ENCODE measurements at places on chromosomes 7 and 10. TPM values are rescaled to one million over a fixed set of nuclear protein-coding genes. Genes with fewer than 3 reads are reported as not detected.

CFAP69 gene
- total RNA-seq: 0.44 TPM

CDHR3 gene
- not detected for total RNA-seq

NEUROG3 gene
- not detected for total RNA-seq

C10orf53 gene
- total RNA-seq: not detected

TUBAL3 gene
- not detected for total RNA-seq

OR2A12 gene
- not detected for total RNA-seq

TAC1 gene
- not detected for total RNA-seq

AMPH gene
- total RNA-seq: 2.0 TPM

EPO gene
- not detected for total RNA-seq

CYP26C1 gene
- not detected for total RNA-seq

TAS2R5 gene
- not detected for total RNA-seq

CCDC71L gene
- 16.5 TPM for total RNA-seq

DNA sequence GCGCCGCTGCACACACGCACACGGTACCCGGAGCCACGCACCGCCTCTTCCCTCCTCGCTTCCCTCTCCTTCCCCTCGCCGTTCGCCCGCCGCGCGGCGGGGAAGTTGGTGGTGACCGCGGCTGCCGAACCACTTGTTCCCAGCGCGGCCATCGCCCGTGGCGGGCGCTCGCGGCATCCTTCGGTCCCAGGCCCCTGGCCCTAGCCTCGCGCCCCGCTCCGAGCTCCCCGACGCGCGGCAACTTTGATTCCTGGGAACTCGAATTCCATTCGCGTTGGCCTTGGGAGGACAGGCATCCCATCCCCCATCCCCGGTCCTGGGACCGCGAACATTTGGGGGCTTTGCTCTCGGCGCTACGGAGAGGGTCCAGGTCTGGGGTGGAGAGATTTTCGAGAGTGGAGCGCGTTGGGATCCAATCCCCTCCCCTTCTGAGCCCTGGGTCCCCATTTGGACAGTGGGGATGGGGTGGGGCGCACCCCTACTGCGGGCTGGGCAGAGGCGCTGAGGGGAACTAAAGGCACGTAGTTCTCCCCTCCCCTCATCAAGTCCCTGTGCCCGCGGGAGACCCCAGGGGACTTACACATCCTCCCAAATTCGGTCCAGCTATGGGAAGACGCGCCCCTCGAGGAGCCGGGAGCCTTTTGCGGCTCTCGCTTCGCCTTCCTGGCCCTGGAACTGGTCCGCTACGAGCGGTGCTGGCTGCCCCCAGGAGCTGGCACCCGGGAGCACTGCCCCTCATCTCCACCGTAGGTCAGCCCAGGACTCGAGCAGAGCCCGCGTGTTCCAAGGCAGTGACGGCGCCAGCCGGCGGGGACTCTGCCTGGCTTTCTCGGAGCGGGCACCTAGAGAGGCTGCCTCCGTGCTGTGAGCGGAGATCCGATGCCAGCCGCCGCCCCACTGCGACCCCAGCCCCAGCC lies 834 bp downstream of the CDH23 start:
- DNase-seq: no peak

GRCh38 chr10:102676534-102677315 lies 32.4 kb downstream of the TRIM8 start:
- DNase-seq: no peak

DNA sequence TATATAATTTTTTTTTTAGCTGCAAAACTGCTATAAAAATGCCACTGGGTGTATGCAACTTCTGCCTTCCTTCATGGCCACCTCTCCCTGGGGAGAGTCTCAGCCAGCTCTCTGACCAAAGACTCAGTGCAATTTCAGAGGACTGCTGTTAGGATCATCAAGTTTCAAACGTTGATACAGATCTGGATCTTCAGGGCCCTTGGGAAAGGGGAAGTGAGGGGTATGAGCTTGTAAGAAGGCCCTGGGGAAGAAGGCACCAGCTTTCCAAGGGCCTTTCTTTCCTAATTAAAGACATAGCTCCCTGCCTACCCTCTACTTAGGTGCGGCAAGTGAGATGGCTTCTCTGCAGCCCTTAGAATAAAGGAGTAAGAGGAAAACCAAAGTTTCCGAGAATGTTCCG lies 130.4 kb downstream of the CUL2 start:
- no peak for DNase-seq

GRCh38 chr10:43682956-43683355 lies 34.3 kb upstream of the ZNF32 start:
- DNase-seq: no peak

GRCh38 chr7:1004018-1004852 lies 21.3 kb downstream of the CYP2W1 start:
- no peak for DNase-seq

DNA sequence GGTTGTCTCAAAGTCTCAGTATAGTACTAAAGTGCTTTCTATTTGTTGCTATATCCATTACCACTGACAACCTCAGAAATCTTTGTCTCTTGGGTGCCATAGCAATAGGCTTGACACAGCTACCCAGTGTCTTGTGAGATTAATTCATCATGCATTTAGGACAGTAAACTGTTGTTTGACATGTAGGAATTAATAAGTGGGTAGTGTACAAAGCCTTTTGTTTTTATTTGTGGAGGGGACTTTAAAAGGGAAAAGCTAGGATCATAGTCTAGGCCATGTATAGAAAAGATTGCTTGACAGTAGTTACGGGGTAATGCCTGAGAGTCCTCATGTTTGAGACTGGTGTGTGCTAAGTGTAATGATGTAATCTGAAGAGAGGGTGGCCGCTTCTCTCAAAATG lies 102.6 kb upstream of the AGR3 start:
- DNase-seq: no peak

GRCh38 chr7:158975526-158976467 lies 119.4 kb downstream of the DYNC2I1 start:
- no peak for DNase-seq

DNA sequence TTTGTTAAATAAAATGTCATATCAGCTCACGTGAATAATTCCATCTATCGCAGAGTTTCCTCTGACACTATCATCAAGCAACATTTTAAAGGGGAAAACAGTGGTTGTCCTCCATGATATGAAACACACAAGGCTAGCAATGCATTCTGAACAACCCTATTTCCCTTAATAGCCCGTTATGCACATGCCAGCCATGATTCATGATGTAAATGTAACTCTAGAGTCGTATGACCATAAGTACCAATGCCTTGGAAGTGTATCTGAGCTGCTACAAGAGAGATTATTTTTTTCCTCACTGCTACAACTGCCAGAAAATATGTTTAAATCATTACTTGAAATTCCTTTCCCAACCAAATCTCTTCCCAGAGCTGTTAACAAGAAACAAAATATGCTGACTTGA lies 159.4 kb downstream of the GRM8 start:
- no peak for DNase-seq

- no peak for DNase-seq
These were observed 43.1 kb downstream of the ATOH7 start for GRCh38 chr10:68188835-68189234.

- no peak for DNase-seq
These were observed 5.5 kb downstream of the CPA5 start for GRCh38 chr7:130349911-130350782.

- peak; percentile 13 for DNase-seq
These were observed 45.9 kb upstream of the ARHGAP12 start for GRCh38 chr10:31974434-31975124.

DNA sequence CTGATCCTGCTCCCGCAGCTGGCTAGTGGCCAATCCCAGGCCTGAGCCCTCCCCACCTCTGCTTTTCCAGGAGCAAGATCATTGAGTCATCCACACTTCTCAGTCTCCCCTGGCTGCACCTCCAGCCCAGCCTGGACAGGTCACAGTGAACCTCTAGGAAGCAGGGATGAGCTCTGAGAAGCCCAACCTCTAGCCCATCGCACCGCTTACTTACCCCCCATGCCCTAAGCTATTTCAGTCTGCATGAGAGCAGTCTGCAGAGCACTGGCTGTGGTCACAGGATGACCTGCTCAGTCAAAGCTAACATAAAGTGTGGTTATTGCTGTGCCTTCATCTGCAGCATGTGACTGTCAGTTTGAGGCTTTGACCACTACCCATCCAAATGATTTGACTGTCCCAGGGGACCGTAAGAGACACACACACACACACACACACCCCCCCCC lies 129.2 kb downstream of the SORBS1 start:
- no peak for DNase-seq

- no peak for DNase-seq
These were observed 9.4 kb downstream of the SH3PXD2A start for GRCh38 chr10:103845972-103846371.

- peak; percentile 5 for DNase-seq
These were observed 1.2 kb downstream of the PIP4K2A start for GRCh38 chr10:22712956-22713852.

- DNase-seq: no peak
These were observed 90.4 kb downstream of the AKR1D1 start for GRCh38 chr7:138166681-138167080.

DNA sequence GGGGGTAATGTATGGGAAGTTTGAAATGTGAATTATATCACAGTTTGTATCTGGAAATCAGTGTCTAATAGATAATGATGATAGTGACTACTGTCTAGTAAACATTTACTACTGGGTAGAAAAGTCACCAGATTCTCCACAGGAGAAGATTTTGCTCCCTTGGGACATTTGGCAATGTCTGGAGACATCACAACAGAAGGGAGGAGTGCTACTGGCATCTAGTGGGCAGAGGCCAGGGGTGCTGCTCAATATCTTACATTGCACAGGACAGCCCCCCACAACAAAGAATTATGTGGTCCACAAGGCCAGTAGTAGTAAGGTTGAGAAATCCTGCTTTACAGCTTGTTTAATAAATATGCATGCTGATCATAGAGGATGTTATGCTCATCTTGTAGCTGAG lies 92.3 kb upstream of the PRPS1L1 start:
- DNase-seq: no peak

DNA sequence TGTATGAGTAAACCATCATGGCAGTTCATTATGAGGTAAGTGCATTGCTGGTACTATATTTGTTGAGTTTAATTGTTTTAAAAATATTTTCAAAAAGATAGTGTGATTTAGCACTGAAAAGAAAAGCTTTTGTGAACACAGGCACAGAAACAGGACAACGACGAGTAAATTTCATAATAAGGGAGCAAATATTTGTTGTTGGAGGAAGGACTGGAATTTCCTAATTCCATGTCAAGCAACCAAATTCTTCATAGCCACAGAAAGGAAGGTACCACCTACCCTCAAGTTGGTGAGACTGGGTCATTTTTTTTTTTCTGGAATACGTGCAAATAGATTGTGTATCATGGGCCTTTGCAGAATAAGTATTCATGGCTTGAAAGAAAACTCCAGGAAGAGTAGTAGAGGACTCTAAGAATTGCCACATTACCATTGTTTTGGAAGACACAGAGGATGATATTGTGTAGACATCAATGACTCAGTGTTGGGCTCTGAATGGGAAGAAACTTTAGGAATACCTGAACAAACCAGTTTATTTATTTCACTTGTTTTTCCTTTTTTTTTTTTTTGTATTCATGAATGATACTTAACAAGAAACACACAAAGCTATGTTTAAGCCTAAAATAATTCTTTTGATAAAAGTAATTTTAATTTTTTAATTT lies 7.8 kb downstream of the UBE2D4 start:
- no peak for DNase-seq

- DNase-seq: peak; percentile 66
These were observed 97.9 kb upstream of the STEAP1B start for GRCh38 chr7:22597844-22598243.

DNA sequence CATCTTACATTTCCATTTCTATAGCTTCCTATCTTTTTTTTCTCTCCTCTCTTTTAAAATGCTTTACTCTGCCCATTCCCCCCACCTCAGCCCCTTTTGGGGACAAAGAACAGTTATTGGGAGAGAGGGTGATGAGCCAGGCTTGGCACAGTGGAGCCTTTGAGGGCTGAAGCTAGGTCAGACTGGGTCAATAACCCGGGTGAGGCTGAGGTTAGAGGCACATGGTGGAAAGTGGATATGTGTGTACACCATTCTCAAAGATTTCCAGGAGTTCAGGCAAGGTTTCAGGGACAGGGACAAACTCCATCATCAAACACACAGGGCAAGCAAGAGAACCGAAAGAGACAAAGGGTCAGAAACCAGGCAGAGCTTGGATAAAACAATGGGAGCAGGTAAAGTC lies 11.5 kb downstream of the ABCB4 start:
- DNase-seq: no peak

- DNase-seq: no peak
These were observed 163.7 kb upstream of the CDC14C start for GRCh38 chr7:48760528-48761265.

GRCh38 chr7:3028071-3028757 lies 15.5 kb downstream of the CARD11 start:
- DNase-seq: peak; percentile 62

GRCh38 chr10:28722065-28722803 lies 44.9 kb downstream of the BAMBI start:
- DNase-seq: peak; percentile 26

GRCh38 chr7:137953665-137954470 lies 48.0 kb downstream of the CREB3L2 start:
- peak; percentile 70 for DNase-seq

- no peak for DNase-seq
These were observed 224.7 kb upstream of the ADARB2 start for GRCh38 chr10:1961989-1962388.

DNA sequence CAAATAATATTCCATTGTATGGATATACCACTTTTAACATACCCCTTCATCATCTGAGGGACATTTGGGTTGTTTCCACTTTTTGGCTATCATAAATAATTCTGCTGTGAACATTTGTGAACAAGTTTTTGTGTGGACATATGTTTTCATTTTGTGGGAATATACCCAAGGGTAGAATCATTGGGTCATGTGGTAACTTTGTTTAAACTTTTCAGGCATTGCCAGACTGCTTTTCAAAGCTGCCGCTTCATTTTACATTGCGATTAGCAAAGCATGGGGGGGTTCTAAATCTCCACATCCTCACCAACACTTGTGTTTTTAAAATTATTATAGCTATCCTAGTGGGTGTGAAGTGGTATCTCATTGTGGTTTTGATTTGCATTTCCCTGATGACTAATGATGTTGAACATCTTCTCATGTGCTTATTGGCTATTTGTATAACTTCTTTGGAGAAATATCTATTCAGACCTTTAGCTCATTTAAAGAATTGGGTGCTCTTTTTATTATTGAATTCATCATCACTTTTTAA lies 8.4 kb upstream of the HHEX start:
- DNase-seq: no peak

GRCh38 chr10:44024356-44025116 lies 360.4 kb downstream of the CXCL12 start:
- DNase-seq: no peak

DNA sequence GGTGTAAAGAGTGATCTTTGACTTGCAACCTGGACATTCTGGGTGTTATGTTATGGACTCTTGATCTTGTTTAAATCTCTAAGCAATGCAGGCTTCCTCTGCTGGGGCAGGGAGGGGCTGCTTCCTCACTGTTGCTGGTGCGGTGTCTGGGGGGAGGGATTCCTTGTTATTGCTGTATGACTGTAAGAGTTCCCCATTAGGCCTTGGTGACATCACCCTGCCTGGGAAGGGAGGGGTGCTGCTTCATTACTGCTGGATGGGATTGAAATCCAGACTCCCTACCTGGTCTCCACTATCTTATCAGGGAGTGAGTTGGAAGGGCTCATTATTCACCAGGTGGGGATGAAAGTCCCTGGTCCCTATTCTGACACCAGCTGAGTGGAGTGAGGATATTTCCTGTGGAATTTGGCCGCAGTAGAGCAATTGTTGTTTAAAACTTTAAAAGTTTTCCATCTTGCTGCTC lies 8.8 kb downstream of the OGDH start:
- DNase-seq: no peak

Data from MG63 (cell line).